ENCODE measurements at places on chromosomes 13 and 19.
A peak's percentile ranks its signal among the peaks of the same experiment; 100 is the strongest.

DNA sequence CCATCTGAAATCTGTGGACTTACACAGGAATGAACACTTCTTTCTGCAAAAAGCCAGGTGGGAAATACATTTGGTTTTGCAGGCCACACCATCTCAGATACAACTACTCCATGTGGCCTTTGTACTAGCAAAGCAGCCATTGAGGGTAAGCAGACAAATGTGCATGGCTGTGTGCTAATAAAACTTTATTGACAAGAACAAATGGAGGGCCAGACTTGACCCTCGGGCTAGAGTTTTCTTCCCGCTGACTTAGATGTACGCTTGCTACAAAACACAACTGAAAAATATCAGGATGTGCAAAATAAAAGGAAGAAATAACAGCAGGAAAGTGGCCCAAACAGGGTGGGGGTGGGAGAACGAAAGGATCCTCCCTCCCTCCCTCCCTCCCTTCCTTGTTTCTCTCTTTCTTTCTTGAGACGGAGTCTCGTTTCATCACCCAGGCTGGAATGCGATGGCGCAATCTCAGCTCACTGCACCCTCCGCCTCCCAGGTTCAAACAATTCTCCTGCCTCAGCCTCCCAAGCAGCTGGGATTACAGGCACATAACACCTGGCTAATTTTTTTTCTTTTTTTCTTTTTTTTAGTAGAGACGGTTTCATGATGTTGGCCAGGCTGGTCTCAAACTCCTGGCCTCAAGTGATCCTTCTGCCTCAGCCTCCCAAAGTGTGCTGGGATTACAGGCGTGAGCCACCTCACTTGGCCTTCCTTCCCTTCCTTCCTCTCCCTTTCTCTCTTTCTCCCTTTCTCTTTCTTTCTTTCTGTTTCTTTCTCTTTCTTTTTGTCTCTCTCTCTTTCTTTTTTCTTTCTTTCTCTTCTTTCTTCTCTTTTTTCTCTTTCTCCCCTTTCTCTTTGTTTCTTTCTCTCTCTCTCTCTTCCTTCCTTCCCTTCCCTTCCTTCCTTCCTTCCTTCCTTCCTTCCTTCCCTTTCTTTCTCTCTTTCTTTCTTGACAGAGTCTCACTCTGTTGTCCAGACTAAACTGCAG, 29.3 kb downstream of the CCL25 start:
- no peak for DNase-seq

- no peak for DNase-seq
These were observed 23.4 kb downstream of the UBAC2 start for GRCh38 chr13:99224021-99224420.

GRCh38 chr19:40717325-40717879, 490 bp downstream of the ITPKC start:
- no peak for DNase-seq

- no peak for DNase-seq
These were observed 2.9 kb downstream of the UBL3 start for GRCh38 chr13:29847501-29847983.

- DNase-seq, result no peak
These were observed 524.5 kb downstream of the GPC6 start for GRCh38 chr13:93751117-93751516.

- no peak for DNase-seq
These were observed 517.5 kb downstream of the KLF5 start for GRCh38 chr13:73576291-73576690.

DNA sequence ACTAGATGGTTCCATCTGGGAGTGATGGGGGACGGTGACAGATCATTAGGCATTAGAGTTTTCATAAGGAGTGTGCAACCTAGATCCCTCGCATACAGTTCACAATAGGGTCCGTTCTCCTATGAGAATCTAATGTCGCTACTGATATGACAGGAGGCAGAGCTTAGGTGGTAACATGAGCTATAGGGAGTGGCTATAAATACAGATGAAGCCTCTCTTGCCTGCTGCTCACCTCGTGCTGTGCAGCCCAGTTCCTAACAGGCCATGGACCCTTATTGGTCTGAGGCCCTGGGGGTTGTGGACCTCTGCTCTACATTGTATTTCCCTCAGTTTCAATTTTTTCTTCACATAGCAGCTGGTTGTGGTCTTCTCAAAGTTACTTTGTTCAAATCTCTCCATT, 56.5 kb downstream of the CDK8 start:
- DNase-seq, result no peak

- DNase-seq, result peak; percentile 42
These were observed at the start of gene NFIC for GRCh38 chr19:3365836-3366752. TSS of gene NFIC (plus strand) at chr19:3366583. CDS start at chr19:3366637, 54 bp downstream.
